DND-41 (cell line): ENCODE measurements at places on chromosomes 12 and 14.

DNA sequence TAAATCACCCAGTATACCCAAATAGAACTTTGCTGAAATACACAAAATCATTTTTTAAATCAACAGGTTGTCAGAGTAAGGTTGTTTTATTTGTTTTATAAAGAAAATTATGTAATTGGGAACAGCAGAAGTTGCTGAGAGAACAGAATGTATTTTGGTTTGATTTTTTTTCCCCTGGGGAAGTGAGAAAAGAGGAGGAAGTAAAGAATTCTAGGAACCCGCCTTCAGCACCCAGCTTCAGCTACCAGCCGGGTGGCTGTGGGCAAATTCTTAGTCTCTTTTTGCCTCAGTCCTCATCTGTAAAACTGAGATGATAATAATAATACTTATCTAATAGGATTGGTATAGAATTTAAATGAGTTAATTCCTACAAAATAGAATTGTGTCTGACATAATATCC is 119.4 kb downstream of the SRGAP1 start:
- DNase-seq: no peak

DNA sequence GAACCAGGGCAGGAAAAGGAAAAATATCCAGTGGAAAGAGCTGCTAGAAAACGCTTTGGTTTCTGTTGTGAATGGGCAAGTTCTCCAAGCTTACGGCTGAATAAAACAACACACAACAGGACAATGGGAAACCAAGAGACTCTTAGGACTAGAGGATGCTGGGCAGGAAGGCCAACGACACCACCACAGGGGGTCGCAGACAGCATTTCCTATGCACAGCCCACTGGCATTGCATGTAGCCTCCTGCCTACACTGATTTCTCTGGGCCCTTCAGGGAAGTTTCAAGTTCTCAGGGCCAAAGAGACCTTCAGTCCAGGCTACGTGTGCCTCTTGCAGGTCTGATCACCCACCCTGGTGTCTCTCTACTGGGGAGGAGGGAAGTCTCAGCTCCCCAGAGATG is 108.0 kb downstream of the RIMBP2 start:
- DNase-seq: no peak

- no peak for DNase-seq
Observed at GRCh38 chr14:68756734-68757133, 36.1 kb downstream of the ZFP36L1 start.

DNA sequence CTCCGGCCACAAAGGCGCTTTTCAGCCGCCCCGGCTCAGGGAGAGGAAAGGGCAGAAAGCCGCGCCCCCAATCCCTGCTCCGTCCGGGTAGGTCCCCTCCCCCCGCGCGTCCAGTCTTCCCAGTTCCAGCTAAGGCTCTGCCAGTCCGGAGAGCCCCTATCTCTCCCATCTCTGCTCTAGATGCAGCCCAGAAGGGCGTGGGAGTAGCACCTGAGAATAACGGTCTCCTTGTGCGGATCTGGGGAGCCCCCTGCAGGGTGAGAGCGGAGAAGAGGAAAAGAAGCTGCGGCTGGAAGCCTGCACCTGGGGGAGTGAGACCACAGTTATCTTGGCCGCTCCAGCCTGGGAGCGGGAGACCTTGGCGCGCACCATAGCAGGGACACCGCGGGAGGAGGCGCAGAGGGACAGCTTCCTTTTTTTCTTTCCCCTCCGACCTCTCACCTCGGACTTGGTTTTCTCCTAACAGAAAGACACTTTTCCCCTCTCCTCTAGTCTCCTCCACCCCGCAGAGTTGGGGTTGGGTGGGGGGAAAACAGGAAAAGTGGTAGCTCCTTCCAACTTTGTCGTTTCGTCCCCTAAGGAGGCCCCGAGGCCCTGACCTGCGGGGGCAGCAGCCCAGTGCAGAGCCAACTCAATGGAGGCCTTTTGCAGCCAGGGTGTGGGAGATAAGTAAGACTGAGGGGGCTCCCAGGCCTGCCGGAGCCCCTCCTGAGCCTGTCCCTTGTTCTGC is 2.4 kb downstream of the DHH start:
- DNase-seq: peak; percentile 66

DNA sequence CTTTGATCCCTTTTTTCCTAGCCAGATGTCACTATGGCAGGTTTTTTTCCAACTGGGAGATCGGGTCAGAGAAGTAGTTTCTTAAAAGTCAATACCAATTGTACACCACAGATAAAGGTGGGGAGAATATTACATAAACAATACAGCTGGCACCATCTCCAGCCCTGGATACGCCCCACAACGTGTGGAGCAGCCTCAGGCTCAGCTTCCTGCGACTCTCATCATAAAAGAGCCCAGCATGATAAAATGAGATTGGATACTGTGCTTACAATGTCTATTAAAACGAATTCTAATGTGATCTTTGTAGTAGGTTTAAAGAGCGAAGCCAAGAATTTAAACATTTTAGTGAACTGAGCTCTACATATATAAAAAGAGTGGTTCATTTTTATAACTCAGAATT is 21.5 kb downstream of the EFCAB11 start:
- DNase-seq: no peak

GRCh38 chr14:49962621-49963020 is 69.7 kb downstream of the ARF6 start:
- DNase-seq: no peak

- no peak for DNase-seq
Observed at GRCh38 chr12:26539131-26539530, 293.9 kb downstream of the ITPR2 start.

GRCh38 chr14:44798386-44799242 is 163.1 kb downstream of the KLHL28 start:
- DNase-seq: no peak
